Fibroblast of pulmonary artery (primary cell): ENCODE measurements at places on chromosomes 13 and 19.

DNA sequence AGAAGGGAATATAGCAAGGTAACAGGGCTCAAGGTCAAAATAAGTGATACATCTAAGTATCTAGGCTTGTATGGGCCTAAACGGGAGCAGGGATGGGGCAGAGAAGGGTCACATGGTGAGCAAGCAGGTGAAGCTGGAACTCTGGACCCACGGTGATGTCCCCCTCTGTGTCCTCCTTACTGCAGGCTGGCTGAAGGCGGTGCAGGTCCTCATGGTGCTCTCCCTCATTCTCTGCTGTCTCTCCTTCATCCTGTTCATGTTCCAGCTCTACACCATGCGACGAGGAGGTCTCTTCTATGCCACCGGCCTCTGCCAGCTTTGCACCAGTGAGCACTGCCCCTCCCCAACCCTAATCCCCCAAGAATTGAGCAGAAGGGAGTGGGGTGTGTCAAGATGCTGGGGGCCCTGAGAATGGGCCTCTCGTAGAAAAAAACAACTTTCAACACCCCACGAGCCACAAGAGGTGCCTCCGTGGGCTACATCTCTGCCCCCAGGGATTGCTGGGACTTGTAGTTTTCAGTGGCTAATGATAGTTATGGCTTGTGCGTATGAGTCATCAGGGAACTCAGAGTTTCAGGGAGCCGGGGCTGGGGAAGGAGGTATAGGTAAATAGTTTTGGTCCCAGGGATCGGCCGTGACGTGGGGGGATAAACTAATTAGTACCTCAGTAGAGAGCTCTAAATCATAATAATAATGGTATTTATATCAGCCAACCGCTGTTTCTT, 4.0 kb downstream of the EMP3 start:
- DNase-seq = peak; percentile 44

DNA sequence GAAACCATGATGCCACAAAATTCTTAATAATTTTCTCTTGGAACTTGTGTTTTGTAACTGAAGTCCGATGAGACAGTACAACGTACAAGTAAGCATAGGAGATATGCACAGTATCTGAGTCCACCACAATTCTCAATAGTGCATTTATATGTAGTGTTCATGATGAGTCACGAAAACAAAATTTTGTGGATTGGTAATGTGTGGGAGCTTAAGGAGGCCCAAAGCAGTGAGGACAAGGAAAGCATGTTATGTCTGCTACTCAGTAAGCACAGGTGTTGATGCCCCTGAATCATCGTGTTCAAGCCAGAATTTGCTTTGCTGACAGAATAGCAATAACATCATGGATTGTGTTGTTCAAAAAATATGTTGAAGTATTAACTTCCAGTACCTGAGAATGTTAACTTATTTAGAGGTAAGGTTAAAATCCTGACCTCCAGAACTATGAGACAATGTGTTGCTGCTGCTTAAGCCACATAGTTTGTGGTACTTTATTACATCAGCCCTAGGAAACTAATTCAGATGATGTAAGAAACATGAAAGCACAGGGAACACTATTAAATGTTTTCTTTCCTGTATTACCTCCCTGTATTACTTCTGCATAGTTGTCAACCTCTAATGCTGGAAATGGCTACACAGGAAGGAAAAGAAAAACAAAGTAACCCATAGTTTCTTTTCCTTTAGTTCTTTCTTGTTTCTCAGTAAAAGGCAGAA, 201.3 kb downstream of the SLITRK6 start:
- DNase-seq = peak; percentile 3

- peak; percentile 6 for DNase-seq
Measured at GRCh38 chr19:34155686-34156085, 16.6 kb upstream of the LSM14A start.

GRCh38 chr13:20482275-20482761, 43.3 kb downstream of the CRYL1 start:
- peak; percentile 3 for DNase-seq

- DNase-seq = no peak
Measured at GRCh38 chr13:69264362-69265334, 843.0 kb upstream of the ATXN8OS start.

- no peak for DNase-seq
Measured at GRCh38 chr13:76609643-76610042, 276.6 kb downstream of the KCTD12 start.

DNA sequence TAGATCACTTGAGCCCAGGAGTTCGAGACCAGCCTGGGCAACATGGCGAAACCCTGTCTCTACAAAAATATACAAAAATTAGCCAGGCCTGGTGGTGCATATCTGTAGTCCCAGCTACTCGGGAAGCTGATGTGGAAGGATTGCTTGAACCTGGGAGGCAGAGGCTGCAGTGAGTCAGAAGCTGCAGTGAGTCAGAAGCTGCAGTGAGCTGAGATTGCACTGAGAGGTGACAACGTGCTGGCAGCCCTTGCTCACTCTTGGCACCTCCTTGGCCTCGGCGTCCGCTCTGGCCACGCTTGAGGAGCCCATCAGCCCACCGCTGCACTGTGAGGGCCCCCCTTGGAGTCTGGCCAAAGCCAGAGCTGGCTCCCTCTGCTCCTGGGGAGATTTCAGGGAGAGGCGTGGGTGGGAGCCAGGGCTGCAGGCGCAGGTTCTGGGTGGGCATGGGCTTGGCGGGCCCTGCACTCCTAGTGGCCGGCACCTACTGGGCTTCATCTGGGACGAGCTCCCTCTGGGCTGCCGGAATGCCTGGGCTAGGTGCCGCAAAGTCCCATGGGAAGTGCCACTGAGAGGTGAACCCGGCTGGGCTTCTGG, 39.5 kb upstream of the RPL21 start:
- peak; percentile 76 for DNase-seq

DNA sequence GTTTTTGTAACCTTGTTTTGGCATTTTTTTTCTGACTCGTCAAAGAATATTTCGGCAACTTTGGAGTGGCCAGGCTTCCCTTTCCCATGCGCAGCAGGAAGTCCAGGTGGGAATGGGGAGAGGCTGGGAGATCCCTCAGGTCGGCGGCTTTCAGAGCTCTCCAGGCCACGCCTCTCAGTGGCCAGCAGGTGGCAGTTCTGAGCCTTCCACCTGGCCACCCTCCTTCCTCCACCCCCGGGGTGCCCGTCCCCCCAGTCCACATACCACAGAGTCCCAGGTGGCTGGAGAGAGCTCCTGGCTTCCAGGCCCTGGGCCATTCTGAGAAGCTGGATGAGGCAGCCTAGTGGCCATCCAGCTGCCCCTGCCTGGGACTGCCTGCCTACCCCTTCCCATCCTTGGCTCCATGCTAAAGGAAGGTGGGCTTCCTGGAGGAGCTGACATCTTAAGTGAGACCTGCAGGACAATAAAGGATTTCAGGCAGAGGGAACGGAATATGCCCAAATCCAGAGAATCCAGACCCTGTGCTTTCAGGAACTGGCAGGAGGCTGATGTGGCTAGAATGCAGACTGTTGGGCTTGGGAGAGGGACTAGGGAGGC, 46.3 kb downstream of the CCNE1 start:
- no peak for DNase-seq

- no peak for DNase-seq
Measured at GRCh38 chr13:107803822-107804495, 411.4 kb downstream of the LIG4 start.

DNA sequence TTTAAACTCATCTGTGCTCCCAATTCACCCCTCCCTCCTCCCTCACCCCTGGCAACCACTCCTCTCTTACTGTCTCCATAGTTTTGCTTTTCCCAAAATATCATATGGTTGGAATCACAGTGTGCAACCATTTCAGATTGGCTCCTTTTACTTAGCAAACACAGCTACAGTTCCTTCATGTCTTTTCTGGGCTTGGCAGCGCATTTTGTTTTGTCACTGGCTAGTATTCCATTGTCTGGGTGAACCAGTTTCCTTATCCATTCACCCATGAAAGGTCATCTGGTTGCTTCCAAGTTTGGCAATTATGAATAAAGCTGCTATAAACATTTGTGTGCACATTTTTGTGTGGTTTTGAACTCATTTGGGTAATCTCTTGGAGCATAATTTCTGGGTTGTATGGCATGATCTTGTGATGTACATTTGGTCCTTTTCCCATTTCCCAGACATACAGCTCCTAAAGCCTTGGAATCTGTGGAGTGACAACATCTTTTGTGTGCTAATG, 23.9 kb upstream of the GAS6 start:
- DNase-seq = no peak

DNA sequence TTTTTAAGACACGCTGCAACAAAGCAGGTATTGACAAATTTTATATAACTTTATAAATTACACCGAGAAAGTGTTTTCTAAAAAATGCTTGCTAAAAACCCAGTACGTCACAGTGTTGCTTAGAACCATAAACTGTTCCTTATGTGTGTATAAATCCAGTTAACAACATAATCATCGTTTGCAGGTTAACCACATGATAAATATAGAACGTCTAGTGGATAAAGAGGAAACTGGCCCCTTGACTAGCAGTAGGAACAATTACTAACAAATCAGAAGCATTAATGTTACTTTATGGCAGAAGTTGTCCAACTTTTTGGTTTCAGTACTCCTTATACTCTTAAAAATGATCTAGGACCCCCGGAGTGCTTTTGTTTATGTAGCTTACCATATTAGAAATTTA, 1.2 kb downstream of the BRCA2 start:
- no peak for DNase-seq
